ENCODE measurements at places on chromosomes 3 and 15. TPM values are rescaled to one million over a fixed set of nuclear protein-coding genes. Genes with fewer than 3 reads are reported as not detected.

DNA sequence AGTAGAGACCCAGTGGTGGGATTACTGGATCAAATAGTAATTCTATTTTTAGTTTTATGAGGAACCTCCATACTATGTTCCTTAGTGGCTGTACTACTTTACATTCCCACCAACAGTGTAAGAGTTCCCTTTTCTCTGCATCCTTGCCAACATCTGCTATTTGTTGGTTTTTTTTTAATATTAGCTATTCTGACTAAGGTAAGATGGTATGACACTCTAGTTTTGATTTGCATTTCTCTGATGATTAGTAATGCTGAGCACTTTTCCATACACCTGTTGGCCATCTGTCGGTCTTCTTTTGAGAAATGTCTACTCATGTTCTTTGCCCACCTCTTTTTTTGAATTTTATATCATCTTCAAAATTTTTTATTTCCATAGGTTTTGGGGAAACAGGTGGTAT is 34.2 kb upstream of the RAP2B start:
- no peak for DNase-seq

- no peak for DNase-seq
Observed at GRCh38 chr3:23726811-23727548, 78.8 kb upstream of the UBE2E1 start.

Gene IL5RA
- 0.41 TPM for polyA plus RNA-seq

Gene PRICKLE2
- polyA plus RNA-seq: 16.5 TPM

DNA sequence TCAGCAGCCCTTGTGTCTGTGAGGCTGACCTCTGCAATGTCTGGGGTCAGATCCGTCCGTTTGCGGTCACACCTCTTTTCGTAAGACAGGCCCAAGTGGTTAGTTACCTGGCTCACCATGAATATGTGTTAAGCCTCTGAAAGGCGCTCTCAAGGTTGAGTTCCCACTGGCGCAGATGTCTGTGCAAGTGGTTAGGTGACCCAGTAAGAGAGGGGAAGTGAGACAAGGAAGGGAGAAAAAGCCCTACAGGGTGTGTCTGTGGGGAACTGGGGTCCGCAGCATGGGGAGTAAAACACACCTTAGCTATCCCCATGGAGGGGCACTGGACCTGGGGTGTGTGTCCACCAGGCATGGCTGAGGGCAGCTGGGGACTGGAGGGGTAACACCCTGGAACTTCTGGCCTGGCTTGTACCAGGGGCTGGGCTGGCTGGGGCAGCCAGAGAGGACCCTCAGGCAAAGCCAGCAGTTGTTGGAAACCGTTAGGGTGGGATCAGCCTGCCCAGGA is 391.6 kb upstream of the PROK2 start:
- DNase-seq: no peak

Gene METTL6
- polyA plus RNA-seq: 28.3 TPM

DNA sequence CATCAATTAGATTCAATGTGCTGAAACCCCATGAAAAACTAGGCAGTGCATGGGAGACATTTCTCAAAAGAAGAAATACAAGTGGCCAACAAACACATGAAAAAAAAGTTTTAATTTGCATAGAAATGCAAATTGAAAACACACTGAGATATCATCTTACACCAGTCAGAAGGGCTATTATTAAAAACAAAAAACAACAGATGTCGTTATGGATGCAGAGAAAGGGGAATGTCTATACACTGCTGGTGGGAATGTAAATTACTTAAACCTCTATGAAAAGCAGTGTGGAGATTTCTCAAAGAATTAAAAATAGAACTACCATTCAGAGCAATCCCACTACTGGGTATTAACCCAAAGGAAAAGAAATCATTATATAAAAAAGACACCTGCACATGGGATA is 98.7 kb downstream of the CCNL1 start:
- DNase-seq: no peak

Gene PIK3R4
- 36.7 TPM for polyA plus RNA-seq

Gene SIDT1
- polyA plus RNA-seq: 4.5 TPM

GRCh38 chr3:31572236-31573004 is 39.7 kb downstream of the STT3B start:
- DNase-seq: no peak

GRCh38 chr15:48596841-48597240 is 48.7 kb downstream of the FBN1 start:
- no peak for DNase-seq

Gene CKMT1B
- 3.5 TPM for polyA plus RNA-seq

- no peak for DNase-seq
Observed at GRCh38 chr15:74383286-74383685, 15.8 kb upstream of the CYP11A1 start.

Gene HYAL3
- 4.3 TPM for polyA plus RNA-seq

Gene THPO
- 2.6 TPM for polyA plus RNA-seq

Gene RPS27L
- 110 TPM for polyA plus RNA-seq

- DNase-seq: no peak
Observed at GRCh38 chr3:33687406-33688010, 30.5 kb downstream of the CLASP2 start.

GRCh38 chr15:96422125-96422524 is 91.6 kb downstream of the NR2F2 start:
- no peak for DNase-seq

- DNase-seq: no peak
Observed at GRCh38 chr3:12465836-12466225, 18.4 kb upstream of the TSEN2 start.
